ENCODE measurements at places on chromosomes 4 and X. TPM values are rescaled to one million over a fixed set of nuclear protein-coding genes. Genes with fewer than 3 reads are reported as not detected.

MND1 gene
- 9.5 TPM for total RNA-seq

TCEAL6 gene
- total RNA-seq: 10.1 TPM

C4orf54 gene
- under 0.01 TPM for total RNA-seq

ALB gene
- total RNA-seq: 0.46 TPM

CENPVL2 gene
- total RNA-seq: 6.7 TPM

PRR32 gene
- total RNA-seq: not detected

HTN3 gene
- total RNA-seq: not detected

PDHA1 gene
- total RNA-seq: 78.9 TPM

ASB9 gene
- 1.2 TPM for total RNA-seq

SERTM2 gene
- total RNA-seq: 0.23 TPM

KDR gene
- total RNA-seq: 18.7 TPM

GPC3 gene
- total RNA-seq: 11.8 TPM

SEC24B gene
- total RNA-seq: 33.4 TPM

NMU gene
- 4.2 TPM for total RNA-seq

AMOT gene
- total RNA-seq: 19.1 TPM

GPRIN3 gene
- total RNA-seq: 42.9 TPM

PHOX2B gene
- total RNA-seq: not detected

TEC gene
- 1.2 TPM for total RNA-seq

PI4K2B gene
- total RNA-seq: 7.8 TPM

NAA11 gene
- total RNA-seq: not detected

SYTL4 gene
- 2.3 TPM for total RNA-seq

SYN1 gene
- total RNA-seq: 36.7 TPM

P2RY10 gene
- total RNA-seq: not detected

SSX1 gene
- total RNA-seq: not detected

ELF2 gene
- total RNA-seq: 79.8 TPM

HS6ST2 gene
- 37.8 TPM for total RNA-seq

EFHC2 gene
- 8.1 TPM for total RNA-seq

LPAR4 gene
- total RNA-seq: 6.0 TPM

MAGEC1 gene
- not detected for total RNA-seq

ATXN3L gene
- total RNA-seq: not detected

HS3ST1 gene
- total RNA-seq: 7.4 TPM

ANKRD50 gene
- total RNA-seq: 72.9 TPM

LAGE3 gene
- total RNA-seq: 16.1 TPM

NHS gene
- 14.8 TPM for total RNA-seq

ANKRD37 gene
- 12.2 TPM for total RNA-seq

MAGEA2 gene
- total RNA-seq: not detected

NAA10 gene
- 26.1 TPM for total RNA-seq

LRCH2 gene
- 40.6 TPM for total RNA-seq

KIAA1210 gene
- under 0.01 TPM for total RNA-seq

COL4A6 gene
- total RNA-seq: 3.2 TPM

Data from diencephalon (tissue), 1 donor.